Frontal cortex (tissue), 4 donors: ENCODE measurements at places on chromosomes 2 and 18. TPM values are rescaled to one million over a fixed set of nuclear protein-coding genes. Genes with fewer than 3 reads are reported as not detected.

SH3RF3 gene
- 9.0 TPM for total RNA-seq

ERBB4 gene
- total RNA-seq = 75.0 TPM

ZNF385B gene
- total RNA-seq = 7.7 TPM

SLC23A3 gene
- total RNA-seq = under 0.01 TPM

IL36A gene
- total RNA-seq = not detected

MDH1B gene
- total RNA-seq = 4.5 TPM

SNORC gene
- 2.4 TPM for total RNA-seq

ANKRD39 gene
- total RNA-seq = 5.7 TPM

MTHFD2 gene
- 28.1 TPM for total RNA-seq

ALPP gene
- not detected for total RNA-seq

CABYR gene
- total RNA-seq = 24.1 TPM

ABCG8 gene
- total RNA-seq = 0.41 TPM

MYL12A gene
- 59.1 TPM for total RNA-seq

REG3G gene
- total RNA-seq = not detected

SLC4A3 gene
- total RNA-seq = 31.8 TPM

HAAO gene
- total RNA-seq = 0.82 TPM

GTF3C2 gene
- 37.5 TPM for total RNA-seq

AQP12B gene
- not detected for total RNA-seq

TCF23 gene
- total RNA-seq = not detected

TMEM178A gene
- 26.9 TPM for total RNA-seq

GTF2A1L gene
- not detected for total RNA-seq

GREB1 gene
- total RNA-seq = 3.7 TPM

MOCOS gene
- 0.41 TPM for total RNA-seq

GKN2 gene
- total RNA-seq = not detected

CHRNA1 gene
- not detected for total RNA-seq

REG1A gene
- not detected for total RNA-seq

CNGA3 gene
- 1.2 TPM for total RNA-seq

ARHGEF33 gene
- total RNA-seq = 2.4 TPM

TNFRSF11A gene
- total RNA-seq = 0.82 TPM

GPR55 gene
- not detected for total RNA-seq

LBX2 gene
- total RNA-seq = not detected

ADRA2B gene
- total RNA-seq = under 0.01 TPM

SERPINB10 gene
- total RNA-seq = 0.41 TPM

RGPD4 gene
- total RNA-seq = not detected

SULT1C2 gene
- total RNA-seq = 0.41 TPM

MALL gene
- total RNA-seq = 2.9 TPM
